ENCODE measurements at places on chromosomes 7 and 10. TPM values are rescaled to one million over a fixed set of nuclear protein-coding genes. Genes with fewer than 3 reads are reported as not detected.

GRCh38 chr7:90411510-90411909 is 8.2 kb downstream of the CLDN12 start:
- DNase-seq: no peak

DNA sequence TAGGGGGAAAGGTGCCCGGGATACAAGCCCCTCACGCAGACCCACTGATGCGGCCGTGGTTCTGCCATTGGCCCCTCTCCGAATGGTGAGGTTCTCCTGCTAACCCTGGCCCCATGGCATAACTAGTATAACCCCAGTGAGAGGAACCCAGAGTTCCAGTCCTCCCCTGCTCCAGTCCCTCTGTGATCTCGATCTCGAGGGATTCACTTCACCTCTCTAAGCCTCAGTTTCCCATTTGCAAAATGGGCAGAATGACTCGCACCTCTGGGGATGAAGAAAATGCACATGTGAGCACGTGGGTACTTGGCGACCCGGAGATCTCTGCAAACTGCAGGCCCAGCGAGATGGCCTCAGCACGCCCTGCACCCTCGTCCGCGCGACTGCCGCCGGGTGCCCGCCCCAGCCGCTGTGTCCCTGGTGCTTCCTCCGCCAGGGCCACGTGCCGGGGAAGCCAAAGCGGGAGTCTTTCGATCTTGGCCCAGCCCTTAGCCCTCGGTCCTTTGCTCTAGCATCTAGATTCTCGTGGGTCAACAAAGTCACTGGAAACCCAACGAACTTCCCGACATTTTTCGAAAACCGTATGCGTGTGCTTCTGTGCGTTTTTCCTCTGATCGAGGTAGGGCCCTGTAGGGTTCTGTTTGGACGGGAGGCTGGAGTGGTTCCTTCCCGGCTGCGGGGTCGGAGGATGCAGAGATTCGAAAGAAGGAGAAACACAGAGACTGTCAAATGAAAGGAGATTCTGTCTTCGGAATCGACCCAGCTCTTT is 169.8 kb downstream of the UBE2H start:
- no peak for DNase-seq

DNA sequence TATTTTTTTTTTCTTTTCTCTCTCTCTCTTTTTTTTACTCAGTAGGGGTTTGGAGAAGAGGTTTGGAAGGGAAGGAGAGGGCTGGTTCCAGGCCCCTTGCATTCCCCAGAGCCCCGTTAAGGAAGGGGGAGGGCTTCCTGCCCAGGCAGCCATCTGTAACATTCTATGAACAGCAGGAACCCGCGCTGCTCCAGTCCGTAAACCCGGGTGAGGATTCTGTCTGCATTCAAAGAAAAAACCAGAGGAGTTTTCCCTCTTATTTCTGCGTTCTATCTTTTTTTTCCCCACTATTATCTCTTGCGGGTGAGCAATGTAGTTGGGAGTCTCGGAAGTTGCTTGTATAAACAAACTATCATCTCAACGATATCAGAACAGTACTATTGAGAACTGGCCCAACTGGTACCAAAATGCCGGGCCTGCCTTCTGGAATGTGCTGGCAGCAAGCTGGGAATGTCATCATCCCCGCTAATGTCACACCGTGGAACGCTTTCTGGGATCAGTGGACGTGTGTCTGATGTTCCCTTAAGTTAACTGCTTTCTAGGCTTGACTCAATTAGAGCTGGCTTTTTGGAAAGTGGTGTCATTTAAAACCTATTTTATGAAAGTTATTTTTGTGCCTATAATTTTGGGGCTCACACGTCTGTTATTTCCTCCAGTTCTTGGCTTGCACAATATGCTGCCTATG is 153.1 kb upstream of the MEOX2 start:
- no peak for DNase-seq

- no peak for DNase-seq
These were observed 350.0 kb downstream of the PLXNA4 start for GRCh38 chr7:132226046-132226956.

- DNase-seq: no peak
These were observed 46.9 kb downstream of the ZNF438 start for GRCh38 chr10:30984563-30985328.

DNA sequence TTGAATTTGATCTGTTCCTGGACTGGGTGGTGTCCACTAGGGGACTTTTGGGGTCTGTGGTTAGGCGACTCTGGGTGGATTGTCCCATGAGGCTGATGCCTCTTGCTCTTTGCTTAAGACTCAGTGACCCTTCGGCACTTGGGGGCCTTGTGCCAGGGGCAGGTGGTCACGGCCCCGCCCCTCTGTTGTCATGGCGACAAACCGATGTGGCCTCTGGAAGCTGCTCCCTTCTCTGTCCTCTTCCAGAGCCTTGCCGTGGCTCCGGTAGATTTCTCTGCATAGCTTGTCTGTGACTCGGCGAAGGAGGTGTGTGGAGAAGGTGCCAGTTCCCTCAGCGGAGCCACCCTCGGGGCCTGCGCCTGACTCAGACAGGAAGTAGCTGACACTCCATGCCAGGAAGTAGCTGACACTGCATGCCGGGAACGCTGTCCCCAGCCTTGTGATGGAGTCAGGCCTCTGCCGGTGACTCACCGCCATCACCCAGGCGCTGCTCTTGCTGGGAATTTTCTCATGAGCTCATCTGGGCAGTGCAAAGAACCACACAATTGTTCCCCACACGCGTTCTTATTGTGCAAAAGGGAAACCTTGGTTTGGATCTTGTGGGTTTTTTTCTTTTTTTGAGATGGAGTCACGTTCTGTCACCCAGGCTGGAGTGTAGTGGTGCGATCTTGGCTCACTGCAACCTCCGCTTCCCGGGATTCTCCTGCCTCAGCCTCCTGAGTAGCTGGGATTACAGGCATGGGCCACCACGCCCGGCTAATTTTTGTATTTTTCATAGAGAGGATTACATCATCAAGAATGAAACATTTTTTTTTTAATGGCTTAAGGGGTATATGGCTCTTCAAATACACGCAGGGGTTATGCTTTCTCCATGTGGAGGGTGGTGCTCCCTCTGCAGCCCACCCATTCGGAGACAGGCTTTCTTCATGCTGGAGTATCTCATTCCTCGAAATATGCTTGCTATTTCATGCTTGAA is 72.6 kb downstream of the PFKFB3 start:
- DNase-seq: peak; percentile 88

DNA sequence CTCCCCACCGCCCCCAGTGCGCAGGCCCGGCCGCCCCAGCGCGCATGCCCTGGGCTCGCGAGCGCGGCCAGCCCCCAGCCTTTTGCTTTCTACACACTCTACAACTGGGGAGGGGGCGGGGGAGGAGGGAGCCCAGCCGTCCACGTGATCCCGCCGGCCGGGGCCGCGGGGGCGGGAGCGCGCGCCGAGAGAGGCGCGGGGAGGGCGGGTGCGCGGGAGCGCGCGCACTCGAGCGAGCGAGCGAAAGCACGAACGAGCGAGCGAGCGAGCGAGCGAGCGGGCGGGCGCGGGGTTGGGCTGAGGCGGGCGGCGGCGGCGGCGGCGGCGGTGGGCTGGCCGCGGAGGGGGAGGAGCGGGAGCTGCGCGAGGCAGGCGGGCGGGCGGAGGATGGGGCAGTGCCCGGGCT is at the start of gene AUTS2:
AUTS2 (plus strand) TSS at position 395 of the 406 bp plus-strand sequence. CDS start 1,179 bp downstream, outside the sequence.
- peak; percentile 82 for DNase-seq

- no peak for DNase-seq
These were observed 141.4 kb upstream of the INSYN2A start for GRCh38 chr10:127337801-127338200.

- DNase-seq: no peak
These were observed 229.3 kb downstream of the IMMP2L start for GRCh38 chr7:111333010-111333409.

GRCh38 chr10:112467541-112468075 is 20.6 kb downstream of the VTI1A start:
- DNase-seq: no peak

The ABCB1 gene
- 181 TPM for total RNA-seq

The TMEM178B gene
- total RNA-seq: 3.5 TPM

The PRLHR gene
- total RNA-seq: 0.17 TPM

The OR2A5 gene
- not detected for total RNA-seq

The WNT8B gene
- not detected for total RNA-seq

The DENND11 gene
- total RNA-seq: 23.0 TPM

The XRCC2 gene
- 0.69 TPM for total RNA-seq
